ENCODE measurements at places on chromosomes 4 and X.

- peak; percentile 22 for DNase-seq
Observed at GRCh38 chr4:173014113-173014558, 154.5 kb upstream of the GALNT7 start.

- peak; percentile 33 for DNase-seq
Observed at GRCh38 chrX:150547375-150548115, 20.9 kb upstream of the MTM1 start.

- no peak for DNase-seq
Observed at GRCh38 chr4:176475067-176475466, 155.3 kb downstream of the SPCS3 start.

DNA sequence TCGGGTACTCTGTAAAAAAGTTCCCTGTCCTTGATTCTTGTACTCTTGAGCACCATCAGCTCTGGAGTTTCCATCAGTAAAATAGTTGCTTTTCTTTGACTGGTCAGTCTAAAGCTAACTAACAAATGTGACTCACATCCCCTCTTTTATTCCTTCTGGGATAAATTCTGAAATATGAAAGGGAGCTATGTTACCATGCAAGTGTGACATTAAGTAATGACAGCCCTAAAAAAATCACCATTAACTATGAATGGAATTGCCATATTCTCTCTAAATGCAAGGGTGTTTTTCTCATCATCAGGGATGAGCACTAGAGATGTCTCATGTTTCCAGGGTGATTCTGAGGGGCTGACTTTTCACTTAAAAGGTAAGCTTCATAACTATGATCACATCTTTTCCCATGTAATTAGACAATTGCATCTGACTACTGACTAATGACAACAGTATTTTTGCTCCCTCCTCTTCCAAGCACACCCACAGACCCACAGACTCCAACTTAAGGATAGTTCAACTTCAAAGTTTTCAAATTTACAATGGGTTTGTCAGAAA, 26.9 kb upstream of the RASGEF1B start:
- DNase-seq = no peak

GRCh38 chr4:77681792-77682191, 76.2 kb downstream of the CXCL13 start:
- DNase-seq = no peak

DNA sequence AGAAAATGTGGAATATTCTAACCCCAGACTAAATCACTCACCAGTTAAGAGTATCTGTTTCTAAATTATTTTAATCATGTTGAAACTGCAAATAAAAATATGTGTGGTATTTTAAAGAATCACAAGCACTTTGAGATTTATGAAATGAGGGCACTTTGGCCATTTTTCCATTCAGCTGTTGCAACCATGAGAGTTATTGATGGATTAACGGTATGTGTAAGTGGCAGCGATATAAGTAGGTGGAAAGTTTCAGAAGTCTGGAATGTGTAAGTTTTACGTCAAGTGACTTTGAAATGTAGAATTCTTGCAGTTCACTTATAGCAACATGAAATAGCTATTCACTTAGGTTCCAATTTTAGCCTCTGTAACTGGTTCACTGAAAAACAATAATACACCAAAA, 905.1 kb upstream of the SLIT2 start:
- DNase-seq = no peak

GRCh38 chrX:153906126-153906917, 1.8 kb downstream of the AVPR2 start:
- DNase-seq = no peak

DNA sequence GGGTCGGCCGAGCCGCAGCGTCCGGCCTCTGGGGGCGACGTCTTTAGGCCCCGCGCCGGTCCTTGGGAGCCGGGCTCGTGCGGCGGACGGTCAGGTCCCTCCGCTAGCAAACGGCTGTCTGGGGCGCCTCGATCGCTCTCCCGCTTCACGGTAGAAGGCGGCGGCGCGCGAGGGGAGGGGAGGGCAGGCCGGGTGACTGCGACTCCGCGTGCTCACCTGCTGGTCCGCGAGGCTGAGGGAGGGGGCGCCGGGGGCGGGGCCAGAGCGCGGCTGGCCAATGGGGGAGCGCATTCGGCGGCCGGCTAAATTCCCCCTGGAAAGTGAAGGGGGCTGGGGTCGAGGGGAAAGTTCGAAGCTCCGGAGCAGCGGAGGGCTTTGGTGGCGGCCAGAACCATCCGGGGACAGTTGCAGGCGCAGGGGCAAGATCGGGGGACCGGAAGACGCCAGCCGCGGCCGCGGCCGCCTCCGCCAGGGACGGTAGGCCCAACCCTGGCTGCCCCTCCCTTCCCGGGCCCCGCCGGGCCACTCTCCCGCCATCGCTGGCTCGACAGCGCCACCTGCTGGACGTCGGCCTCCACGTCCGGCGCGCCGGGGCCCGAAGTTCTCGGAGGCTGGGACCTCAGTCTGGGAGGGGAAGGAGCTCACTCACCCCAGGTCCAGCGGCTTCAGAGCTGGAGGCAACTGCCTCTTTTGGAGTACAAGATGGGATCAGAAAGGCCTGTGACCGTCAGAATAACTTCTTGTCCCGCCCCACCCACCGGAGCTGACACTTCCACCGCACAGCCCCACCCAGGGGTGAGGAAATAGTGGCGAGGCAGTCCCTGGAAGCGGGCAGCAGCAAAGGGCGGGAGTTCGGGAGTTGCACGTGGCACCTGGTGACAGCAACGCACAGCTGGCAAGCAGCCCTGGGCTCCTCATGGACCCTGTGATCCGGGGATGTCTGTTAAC, 49.9 kb downstream of the ELF4 start:
- DNase-seq = peak; percentile 87

DNA sequence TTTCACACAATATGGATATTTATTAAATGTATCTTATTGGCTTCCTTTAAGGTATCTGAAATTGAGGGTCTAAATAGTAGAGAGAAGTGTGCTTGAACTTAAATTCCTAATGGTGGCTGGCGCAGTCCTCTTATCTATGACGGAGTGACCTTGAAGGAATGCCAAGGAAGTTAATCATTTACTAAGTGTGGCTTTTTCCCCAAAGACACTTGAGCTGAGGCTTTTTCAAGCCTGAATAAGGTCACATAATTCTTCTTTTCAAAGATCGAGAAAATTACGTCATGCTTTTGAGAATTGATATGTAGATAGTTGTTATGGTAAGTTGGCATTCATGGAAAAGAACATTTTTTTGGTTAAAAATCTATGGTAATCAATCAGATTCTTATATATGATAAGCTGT, 11.7 kb upstream of the PRPS2 start:
- DNase-seq = no peak

DNA sequence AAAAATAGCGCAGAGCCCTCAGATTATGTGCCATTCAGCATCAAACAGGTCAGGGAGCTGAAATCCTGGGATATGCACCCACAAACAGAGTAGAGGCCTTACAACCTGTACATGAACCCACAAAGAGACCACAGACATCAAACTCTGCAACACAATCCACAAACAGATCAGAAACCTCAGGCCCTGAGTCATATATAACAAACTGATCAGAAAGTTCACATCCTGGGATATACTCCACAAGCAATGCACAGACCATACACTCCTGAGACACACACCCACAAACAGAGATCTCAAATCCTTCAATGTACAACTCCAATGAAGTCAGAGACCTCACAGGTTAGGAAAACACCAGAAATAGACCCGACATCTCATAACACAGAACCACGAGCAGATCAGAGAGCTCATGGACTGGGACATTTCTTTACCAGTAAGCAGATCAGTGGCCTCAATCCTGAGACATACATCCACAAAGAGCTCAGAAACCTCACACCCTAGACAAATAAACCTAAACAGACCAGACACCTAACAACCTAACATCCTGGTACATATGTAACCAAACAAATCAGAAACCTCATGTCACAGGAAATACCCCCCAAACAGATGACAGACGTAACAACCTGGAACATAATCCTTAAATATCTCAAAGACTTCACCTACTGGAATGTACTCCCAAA, 24.2 kb downstream of the SUV39H1 start:
- no peak for DNase-seq

GRCh38 chr4:185931375-185931774, 119.4 kb upstream of the SORBS2 start:
- DNase-seq = no peak

- DNase-seq = no peak
Observed at GRCh38 chr4:168857546-168858314, 152.3 kb downstream of the CBR4 start.

- no peak for DNase-seq
Observed at GRCh38 chr4:80035336-80035735, 37.7 kb downstream of the ANTXR2 start.

GRCh38 chr4:164095313-164096110, 601.0 kb downstream of the TMA16 start:
- no peak for DNase-seq

- no peak for DNase-seq
Observed at GRCh38 chr4:91256751-91257150, 1047.0 kb upstream of the GRID2 start.

DNA sequence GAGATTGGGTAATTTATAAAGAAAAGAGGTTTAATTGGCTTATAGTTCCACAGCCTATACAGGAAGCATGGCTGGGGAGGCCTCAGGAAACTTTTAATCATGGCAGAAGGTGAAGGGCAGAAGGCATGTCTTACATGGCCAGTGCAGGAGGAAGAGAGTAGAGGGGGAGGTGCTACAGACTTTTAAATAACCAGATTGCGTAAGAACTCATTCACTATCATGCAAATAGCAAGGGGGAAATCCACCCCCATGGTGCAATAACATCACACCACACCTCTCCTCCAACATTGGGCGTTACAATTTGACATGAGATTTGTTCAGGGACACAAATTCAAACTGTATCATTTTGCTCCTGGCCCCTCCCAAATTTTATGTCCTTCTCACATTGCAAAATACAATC, 353.8 kb upstream of the PABPC5 start:
- DNase-seq = no peak

GRCh38 chr4:129603241-129603931, 507.4 kb downstream of the C4orf33 start:
- DNase-seq = no peak

- no peak for DNase-seq
Observed at GRCh38 chrX:24245202-24245601, 68.7 kb downstream of the SUPT20HL2 start.

- no peak for DNase-seq
Observed at GRCh38 chr4:41334182-41334581, 77.5 kb downstream of the UCHL1 start.

GRCh38 chr4:58453956-58454355, 1343.8 kb upstream of the IGFBP7 start:
- DNase-seq = no peak

GRCh38 chrX:22686138-22686541, 313.6 kb upstream of the DDX53 start:
- DNase-seq = no peak

DNA sequence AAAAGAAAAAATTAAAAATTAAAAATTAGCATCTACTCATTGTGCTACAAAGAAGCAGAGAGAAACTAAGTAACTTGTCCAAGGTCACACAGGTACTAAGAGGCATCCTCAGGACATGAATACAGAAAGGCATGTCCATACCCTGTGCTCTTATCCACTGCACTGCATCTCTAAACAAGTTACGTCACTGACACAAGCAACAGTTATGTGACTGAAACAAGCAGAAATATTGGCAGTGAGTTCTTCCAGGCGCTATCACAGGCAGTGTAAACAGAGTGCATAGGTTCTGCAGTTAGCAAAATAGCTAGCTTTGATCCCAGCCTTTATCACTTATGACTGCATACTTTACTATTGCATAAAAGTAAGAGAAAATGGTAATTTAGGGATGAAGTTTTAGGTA, 7.9 kb downstream of the VEGFC start:
- DNase-seq = no peak

DNA sequence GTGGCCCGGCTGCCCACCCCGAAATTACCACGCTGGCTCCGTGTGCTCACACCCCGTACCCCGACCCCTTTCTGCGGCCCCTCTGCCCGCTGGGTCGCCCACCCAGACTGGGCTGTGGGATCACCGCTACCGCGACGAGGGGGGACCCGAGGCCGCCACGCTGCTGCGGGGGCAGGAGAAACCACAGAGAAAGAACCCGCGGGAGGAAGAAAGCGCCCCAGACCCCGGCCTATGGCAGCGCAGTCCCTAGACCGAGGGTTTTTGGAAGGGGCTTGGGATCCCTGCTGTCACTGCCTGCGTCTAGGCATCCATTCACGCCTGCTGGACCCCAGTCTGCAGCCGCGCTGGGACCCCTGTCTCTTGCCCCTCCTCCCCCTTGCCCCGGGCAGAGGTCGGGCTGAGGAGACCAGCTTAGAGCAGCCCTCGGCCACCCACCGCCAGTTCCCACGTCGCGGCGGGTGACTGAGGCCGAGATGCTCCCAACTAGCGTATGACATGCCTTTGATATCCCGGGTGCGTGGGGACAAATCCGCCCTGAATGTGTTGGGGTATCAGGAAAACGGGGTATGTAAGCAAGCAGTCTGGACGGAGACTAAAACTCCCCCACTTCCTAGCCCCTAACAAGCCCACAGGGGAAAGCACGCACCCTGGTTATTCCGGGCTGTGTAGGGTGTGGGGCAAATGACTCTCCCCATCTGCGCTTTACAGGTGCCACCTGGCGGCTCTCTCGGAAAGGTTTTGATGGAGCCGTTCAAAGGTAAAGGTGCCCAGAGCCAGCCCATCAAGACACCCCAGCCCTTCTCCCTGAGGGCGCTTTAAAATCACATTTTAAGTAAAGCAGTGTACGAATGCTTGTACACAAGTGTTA, 862 bp upstream of the INPP4B start:
- peak; percentile 9 for DNase-seq

GRCh38 chr4:67198727-67199126, 346.6 kb downstream of the CENPC start:
- no peak for DNase-seq

DNA sequence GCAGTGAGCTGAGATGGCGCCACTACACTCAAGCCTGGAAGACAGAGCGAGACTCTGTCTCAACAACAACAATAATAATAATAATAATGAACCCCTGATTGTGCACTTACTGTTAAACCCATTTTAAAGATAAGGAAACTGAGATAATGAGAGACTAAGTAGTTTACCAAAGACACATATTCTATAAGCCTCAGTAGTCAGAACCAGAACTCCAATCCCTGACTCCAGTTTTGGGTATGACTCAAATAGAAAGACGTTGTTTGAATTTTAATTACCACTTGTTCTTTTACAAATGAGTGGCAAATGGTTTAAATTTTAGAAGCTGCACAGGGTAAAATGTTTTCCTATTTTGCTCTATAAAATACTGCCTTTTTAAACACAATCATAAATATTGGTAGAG, 37.4 kb downstream of the ACSL4 start:
- DNase-seq = no peak

Measured in neural crest cell (in vitro differentiated cells).